A549 treated with CpdA at 1 μM for 4 hours (cell line): ENCODE measurements at places on chromosomes 5 and 9. TPM values are rescaled to one million over a fixed set of nuclear protein-coding genes. Genes with fewer than 3 reads are reported as not detected.

Gene ADGRV1
- total RNA-seq: 0.74 to 1.1 TPM (median 0.80 TPM) in 5 replicates

Gene LCN6
- total RNA-seq: not detected in 5 replicates

Gene FCN1
- total RNA-seq: not detected in 5 replicates

Gene HTR1A
- not detected in 5 replicates for total RNA-seq
